Lung (tissue), 17 donors: ENCODE measurements at places on chromosomes 1 and 21. TPM values are rescaled to one million over a fixed set of nuclear protein-coding genes. Genes with fewer than 3 reads are reported as not detected.

The MAP1LC3C gene
- 0.61 TPM for total RNA-seq

The BSND gene
- not detected for total RNA-seq

The SLAMF9 gene
- 0.74 TPM for total RNA-seq

The MYOM3 gene
- 0.11 TPM for total RNA-seq

The FCRL5 gene
- 1.7 TPM for total RNA-seq

The FAM151A gene
- not detected for total RNA-seq

The YIPF1 gene
- 26.8 TPM for total RNA-seq

The ERI3 gene
- total RNA-seq = 56.2 TPM

The DIRAS3 gene
- 0.77 TPM for total RNA-seq

DNA sequence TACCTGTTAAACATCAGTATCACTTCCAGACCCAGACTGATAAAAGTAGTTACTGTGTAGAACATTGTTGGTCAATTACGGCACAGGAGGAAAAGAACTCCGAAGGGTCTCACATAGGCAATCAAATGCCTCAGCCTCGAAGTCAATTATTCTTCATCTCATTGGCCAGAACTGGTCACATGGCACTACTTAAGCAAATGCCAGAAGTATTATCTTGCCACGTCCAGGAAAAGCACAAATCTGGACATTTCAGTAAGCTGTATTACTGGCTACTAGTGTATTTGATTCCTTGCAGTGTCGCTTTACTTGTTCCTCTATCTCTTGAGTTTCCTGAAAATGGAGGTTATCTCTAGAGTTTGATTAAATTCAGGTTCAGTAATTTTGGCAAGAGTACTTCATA, 24.4 kb downstream of the DIO1 start:
- DNase-seq = no peak

DNA sequence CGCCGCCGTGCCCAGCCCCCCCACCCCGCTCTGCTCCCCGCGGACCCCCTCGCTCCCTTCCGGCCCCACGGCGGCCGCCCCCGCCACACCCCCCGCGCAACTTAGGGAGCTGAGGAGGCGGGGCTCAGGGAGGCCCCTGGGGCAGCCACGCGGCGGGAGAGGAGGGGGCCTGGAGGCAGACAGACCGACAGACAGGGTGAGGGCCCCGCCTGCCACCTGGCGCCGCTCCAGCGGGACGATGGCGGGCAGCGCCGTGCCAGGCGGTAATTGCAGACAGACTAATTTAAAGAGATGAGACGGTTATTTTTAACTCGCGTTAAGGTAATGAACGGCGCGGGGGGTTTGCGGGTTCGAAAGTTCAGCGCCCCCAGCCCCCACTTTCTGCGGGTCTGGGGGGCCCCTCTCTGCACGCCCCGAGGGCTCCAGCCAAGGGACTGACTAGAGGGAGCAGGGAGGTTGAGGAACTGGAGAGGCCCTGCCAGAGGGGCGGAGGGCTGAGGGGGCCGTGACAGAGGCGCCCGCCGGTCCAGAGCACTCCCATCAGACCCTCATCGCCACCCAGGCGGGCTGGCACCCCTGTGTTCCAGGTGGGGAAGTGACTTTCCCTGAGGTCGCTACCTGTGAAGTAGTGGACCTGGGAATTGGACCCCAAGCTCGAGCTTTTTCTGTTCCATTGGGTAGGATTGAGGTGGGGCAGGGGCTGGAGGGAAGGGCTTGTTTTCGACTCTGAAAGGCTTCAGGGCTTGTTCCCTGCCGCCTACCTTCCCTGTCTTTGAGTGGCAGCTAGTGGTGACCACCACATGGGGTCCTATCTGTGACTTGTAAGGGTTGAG, 5.4 kb downstream of the FOXO6 start:
- DNase-seq = no peak

DNA sequence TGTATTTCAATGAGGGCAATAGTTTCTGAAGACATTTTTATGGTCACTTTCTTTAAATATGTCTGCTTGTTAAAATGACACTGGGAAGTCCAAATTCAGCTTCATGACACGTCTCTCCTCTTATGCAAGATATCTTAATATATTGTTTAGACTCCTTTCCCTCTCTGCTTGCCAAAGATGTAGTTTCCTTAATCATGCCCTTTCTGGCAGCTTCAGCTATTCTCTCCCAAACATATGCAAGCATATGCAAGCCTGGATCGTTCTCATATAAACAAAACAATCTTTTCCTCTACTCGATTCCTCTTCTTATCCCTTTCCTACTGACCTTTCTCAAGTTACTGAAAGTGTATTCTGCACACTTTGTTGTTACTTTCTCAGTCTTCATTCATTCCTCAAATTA, 372.2 kb downstream of the PTBP2 start:
- DNase-seq = peak; percentile 92

- DNase-seq = no peak
Observed at GRCh38 chr1:46764402-46764801, 34.4 kb upstream of the CYP4B1 start.

DNA sequence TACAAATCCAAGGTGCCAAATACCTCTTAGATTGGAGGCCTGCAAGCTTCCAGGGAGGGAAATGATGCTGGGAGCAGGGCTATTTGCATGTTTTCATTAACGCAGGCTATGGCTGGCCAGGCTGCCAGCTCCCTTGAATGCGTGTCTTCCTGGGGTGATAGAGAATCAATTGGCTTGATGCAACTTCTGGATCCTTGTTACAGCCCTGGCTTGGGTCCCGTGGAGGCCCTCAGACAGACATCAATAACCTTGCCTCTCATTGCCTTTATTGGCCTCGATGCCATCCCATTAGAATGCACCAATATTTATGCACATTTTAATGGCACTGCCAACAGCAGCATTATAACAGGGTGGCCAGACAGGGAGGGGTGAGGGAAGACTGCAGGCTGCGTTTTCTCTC, 54.0 kb downstream of the TNR start:
- DNase-seq = no peak

DNA sequence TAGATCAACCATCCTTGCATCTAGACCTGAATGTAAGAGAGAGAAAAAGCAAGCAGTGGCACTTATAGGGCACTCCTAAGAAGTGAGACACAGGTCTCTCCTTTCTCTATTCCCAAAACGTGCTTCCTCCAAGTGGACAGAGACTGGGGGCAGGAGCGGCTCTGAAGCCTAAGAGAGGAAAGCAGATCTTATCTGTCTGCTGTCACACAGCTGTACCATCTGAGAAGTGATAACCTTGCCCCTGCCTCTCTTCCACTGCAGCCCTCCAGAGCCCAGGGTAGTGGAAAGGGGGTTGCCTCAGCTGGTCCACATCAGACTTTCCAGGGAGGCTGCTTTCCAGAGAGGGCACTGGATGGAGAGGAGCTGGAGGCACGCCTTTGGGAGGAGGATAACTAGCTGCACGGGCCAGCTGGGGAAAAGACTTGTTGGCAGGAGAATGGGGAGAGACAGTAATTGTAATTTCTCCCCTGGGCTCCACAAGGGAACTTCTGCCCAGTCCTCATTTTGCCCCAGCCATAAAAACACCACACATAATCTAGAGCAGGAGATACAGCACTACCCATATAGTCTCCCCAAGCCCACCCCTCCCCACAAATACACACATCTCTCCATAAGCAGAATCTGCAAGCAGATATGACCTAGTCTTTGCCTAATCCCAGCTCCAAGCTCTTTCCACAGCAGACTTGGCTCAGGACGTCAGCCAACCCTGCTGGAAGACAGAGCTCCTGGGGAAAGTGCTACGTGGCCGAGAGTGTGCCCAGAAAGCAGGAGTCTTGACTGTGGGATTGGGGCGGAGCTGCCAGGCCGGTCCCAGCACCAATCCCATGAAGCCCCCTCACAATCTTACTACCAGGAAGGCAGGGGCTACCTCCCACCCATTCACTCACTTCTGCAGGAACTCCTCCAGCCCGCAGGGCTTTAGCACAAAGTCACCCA, 31.2 kb downstream of the PIK3C2B start:
- DNase-seq = no peak

- DNase-seq = no peak
Observed at GRCh38 chr1:107010582-107010981, 45.9 kb upstream of the PRMT6 start.

GRCh38 chr1:89051955-89052312, 13.1 kb downstream of the GBP1 start:
- DNase-seq = no peak

DNA sequence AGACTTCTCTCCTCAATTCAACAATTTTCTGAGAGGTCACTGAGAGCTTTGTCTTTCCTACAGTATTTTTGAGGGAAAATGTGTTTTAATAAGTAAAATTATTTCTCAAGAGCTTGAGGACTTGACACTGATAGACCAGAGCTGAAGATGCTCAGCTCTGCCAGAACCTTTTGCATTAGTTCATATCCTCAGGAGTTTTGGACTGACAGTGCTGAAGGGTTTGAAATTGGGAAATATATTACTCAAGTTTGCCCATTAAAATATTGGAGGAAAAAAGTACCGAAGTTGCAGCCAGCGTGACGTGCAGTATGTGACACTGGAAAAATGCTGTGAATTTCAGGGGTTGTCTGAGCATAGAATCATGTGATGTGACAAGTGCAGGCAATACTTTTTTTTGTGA, 346.6 kb upstream of the DPYD start:
- DNase-seq = no peak

DNA sequence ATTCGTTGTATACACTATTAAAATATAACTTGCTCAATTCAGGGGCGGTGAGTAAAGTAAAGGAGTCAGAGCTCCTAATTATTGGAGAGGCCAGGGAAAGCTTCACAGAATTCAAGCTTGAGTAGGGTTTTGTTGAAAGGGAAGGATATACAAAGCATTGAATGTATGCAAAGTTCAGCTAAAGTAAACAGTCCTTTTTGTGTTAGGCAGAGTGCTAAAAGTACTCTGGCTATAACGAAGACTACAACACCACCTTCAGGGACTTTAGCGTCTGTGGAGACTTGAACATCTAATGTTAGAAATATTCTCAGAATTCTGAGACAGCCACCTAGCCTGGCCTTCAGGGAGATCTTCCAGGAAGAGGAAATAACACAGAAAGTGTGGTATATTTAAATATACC, 1.1 kb downstream of the FALEC start:
- peak; percentile 39 for DNase-seq

GRCh38 chr1:202281316-202282024, 60.3 kb downstream of the UBE2T start:
- DNase-seq = peak; percentile 89

DNA sequence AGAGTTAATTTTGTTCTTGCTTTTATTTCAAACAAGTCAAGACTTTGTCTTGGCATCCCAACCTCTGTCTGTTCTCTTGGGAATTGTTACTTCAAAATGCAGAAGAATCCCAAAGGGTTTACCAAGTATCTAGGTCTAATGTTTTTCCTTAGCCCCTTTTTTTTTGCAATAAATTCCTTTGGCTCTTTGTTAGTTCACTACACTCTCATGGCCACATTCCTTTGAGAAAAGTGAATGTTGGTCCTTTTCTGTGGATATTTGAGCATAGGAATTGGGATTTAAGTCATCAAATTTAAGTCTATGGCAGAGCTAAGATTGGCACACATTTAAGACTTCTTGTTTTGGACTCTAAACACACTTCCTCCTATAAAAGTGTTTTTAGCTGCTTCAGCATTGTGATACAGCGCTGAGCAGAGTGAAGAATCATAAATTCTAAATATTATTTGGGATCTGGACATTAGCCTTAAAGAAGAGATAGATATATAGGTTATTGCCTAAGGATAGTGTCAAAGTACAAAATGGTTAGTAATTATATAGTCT, 1.9 kb downstream of the BTF3L4 start:
- no peak for DNase-seq

DNA sequence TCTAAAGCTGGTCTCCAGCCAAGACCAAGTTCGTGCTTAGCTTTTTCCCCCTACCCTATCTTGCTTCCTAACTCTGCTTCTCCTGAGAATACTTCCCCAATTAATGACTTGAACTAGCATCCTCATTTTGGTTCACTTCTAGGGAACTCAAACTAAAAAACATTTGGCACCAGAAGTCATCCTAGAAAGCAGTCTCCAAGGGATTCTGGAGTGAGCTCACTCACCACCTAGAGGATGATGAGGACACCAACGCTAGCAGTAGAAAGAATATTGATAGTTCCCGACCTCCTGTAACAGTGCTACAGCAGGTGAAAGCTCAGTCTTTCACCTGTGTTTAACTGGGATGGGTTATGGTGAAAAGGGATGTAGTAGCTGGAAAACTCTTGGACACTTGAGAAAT, 4.7 kb upstream of the PSMB2 start:
- DNase-seq = no peak

DNA sequence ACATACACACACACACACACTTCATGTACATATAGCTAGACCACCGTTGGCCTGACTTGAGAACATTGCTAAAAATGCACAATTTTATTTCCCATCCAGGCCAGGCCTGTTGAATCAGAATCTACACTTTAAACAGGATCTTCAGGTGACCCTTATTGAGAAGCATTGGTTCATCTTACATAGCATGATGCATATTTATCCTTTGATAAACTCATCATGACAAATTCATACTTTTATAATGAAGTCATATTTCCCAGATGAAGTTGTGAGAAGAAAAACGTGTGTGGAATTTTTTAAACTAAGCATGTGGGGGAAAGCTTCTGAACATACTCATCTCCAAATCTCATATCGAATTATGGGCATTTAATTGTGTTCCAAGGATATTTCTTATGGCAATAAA, 877.7 kb downstream of the MRPL39 start:
- no peak for DNase-seq
